ENCODE measurements at places on chromosomes 7 and 10.
A peak's percentile ranks its signal among the peaks of the same experiment; 100 is the strongest.

- peak; percentile 49 for DNase-seq
These were observed 78.3 kb upstream of the SLC26A5 start for GRCh38 chr7:103524042-103524907.

DNA sequence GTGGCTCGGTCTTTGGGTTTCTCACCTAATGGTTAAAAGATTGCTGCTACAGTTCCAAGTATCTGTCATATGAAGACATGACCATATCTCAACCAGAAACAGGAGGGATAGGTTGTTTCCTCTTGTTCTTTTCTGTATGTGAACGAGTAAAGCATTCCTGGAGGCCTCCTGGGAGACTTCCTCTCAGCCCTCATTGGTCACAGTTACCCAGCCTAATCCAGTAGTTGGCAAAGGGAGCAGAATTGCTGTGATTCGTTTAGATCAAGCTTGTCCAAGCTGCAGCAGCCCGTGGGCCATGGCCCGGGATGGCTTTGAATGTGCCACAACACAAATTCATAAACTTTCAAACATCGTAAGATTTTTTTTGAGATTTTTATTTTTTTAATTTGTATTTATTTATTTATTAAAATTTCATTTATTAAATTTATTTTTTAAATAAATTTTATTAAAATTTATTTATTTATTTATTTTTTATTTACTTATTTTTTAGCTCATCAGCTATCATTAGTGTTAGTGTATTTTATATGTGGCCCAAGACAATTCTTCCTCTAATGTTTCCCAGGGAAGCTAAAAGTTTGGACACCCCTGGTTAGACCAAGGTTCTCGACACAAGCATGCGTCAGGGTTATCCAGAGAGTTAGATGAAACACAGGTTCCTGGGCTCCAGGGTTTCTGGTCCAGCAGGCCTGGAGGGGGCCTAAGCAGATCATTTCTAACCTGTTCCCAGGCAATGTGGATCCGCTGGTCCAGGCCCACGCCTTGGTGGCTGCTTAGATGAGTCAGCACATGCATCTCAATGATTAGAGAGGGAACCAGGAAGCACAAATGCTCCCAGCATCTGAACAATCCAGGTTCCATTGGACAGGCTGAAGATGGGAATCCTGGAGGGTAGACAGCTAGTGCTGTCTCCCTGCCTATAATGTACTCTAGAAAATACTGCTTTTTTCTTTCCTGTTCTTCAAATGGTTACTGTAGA, 25.6 kb downstream of the CDC123 start:
- peak; percentile 32 for DNase-seq

DNA sequence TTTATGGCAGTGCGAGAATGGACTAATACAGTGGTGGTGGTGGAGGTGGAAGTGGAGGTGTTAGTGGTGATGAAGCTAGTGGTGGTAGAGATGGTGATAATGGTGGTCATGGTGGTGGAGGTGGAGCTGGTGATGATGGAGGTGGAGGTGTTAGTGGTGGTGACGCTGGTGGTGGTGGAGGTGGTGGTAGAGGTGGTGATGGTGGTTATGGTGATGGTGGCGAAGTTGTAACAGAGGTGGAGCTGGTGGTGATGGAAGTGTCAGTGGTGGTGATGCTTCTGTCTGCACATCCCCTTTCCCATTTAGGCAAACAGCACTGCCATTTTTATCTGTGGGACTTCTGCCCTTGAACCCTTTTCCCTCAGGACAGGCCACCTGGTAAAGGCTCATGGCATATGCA, 7.4 kb upstream of the PTPRN2 start:
- DNase-seq: no peak

GRCh38 chr7:31059551-31059950, 7.4 kb downstream of the ADCYAP1R1 start:
- DNase-seq: no peak

DNA sequence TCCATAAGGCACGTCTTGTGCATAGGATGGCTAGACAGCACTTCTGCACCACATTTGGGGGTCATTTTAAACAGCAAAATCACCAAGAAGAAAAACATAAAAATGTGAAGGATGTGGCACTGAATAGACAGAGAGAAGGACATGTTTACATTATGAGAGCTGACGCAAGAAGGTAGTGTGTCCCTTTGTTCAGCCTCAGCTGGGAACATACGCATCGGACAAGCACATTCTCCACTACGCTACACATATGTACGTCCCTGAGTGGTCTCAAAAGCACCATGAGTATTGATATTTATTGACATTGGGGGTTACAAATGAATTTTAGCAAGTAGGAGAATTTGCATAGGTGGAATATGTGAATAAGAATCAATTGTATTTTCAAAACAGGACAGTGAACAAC, 20.2 kb downstream of the DDC start:
- no peak for DNase-seq

Data from EH (cell line).